ENCODE measurements at places on chromosomes 12 and 14.

DNA sequence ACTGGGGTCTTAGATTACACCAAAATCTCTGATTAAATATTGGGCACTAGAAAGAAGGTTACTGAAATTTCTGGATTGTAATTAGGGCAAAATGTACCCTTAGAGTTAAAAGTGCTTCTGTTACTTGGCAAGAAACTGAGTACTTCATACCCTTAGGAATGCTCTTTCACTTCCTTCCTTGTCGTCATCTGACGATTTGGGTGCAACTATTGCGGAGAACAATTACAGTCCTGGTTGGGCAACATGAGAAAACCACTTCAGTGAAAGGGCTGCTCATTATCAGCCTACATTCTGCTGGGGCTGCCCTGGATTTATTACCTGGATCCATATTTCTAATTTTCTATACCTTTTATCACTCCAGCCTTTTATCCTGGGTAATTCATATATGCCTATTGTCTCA lies 348.5 kb upstream of the MDGA2 start:
- no peak for DNase-seq

- DNase-seq: no peak
Observed at GRCh38 chr14:32542507-32542906, 213.4 kb downstream of the AKAP6 start.

GRCh38 chr12:120944645-120945217 lies 33.6 kb upstream of the HNF1A start:
- peak; percentile 29 for DNase-seq

DNA sequence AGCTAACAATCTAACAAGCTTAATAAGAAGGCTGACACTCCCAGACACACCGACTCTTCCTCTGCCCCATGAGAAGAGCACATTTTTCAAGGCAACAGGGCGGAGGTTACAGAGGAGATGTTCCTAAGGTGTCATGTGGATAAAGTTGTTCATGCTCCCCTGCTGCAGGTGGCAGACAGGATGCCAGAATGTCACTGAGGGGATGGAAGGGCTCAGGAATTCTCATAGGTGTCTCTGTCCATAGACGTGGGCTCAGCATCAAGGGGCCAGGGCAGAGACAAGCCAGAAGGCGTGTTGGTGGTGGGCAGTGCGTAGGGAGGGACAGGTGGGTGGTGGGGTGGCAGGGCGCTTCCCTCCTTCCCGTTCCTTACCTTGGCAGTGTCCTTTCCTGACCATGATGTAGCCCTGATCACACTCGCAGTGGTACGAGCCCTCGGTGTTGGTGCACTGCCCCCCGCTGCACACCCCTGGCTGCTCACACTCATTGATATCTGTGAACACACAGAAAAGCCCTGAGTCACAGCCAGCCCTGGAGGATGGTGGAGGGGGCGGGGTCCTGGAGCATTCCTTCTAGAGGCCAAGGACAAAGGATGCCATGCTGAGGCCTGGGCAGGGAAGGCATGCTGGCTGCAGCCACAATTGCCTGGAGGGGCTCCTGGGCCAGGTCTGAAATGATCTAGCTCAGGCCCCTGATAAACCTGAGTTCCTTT lies 23.0 kb downstream of the ISCA2 start:
- DNase-seq: no peak

GRCh38 chr12:44526655-44527182 lies 349.4 kb downstream of the NELL2 start:
- DNase-seq: no peak

- DNase-seq: no peak
Observed at GRCh38 chr14:95346820-95347219, 27.1 kb upstream of the CLMN start.

DNA sequence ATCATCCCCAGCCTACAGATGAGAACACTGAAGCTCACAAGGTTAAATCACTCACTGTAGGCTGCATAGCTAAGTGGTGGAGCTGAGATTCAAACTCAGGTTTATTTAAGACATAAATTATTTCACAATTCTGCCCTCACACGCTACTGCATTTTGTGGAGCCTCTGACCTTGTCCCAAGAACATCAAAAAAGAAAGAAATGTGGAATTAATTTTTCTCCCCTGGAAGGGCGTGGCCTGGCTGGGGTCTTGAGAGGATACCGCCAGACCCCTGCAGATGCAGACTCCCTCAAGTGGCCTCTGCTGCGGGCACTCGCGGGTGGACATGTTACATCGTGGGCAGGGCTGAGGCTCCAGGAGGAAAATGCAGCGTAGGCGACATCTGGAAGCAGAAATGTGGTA lies 40.6 kb downstream of the LTBP2 start:
- DNase-seq: no peak

DNA sequence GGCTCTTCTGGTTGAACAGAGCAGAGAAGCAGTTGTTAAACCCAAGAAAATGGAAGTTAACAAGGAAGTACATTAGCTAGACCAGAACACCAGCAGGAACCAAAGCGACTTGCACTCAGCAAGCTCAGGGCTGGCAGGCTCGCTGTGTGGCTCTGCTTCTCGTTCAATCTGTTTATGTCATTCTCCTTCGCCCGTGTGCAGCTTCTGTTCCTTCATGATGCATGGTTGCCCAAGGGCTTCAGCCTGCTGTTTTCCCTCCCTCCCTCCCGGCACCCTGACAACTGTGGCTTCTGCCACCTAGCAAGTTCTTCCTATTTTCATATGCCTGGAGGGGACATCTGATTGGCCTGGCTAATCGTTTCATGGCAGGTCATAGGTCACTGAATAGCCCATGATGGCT lies 25.3 kb downstream of the PIGH start:
- DNase-seq: no peak

DNA sequence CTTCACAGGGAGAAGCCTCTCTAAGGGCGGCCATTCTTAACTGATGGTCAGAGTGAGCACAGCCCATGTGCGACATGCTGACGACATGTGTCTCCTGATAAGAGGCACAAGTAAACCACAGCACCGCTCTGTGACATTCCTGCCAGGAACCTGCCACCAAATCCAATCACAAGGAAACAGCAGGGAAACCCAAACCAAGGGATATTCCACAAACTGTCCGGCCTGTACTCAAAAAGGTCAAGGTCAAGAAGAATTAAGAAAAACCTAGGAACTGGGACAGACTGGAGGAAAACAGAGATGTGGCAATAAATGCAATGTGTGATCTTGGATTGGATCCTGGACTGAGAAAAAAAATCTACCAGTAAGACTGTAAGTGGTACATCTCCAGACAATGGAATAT lies 91.9 kb downstream of the SYNE3 start:
- no peak for DNase-seq

GRCh38 chr12:34105392-34105933 lies 83.2 kb downstream of the ALG10 start:
- no peak for DNase-seq

DNA sequence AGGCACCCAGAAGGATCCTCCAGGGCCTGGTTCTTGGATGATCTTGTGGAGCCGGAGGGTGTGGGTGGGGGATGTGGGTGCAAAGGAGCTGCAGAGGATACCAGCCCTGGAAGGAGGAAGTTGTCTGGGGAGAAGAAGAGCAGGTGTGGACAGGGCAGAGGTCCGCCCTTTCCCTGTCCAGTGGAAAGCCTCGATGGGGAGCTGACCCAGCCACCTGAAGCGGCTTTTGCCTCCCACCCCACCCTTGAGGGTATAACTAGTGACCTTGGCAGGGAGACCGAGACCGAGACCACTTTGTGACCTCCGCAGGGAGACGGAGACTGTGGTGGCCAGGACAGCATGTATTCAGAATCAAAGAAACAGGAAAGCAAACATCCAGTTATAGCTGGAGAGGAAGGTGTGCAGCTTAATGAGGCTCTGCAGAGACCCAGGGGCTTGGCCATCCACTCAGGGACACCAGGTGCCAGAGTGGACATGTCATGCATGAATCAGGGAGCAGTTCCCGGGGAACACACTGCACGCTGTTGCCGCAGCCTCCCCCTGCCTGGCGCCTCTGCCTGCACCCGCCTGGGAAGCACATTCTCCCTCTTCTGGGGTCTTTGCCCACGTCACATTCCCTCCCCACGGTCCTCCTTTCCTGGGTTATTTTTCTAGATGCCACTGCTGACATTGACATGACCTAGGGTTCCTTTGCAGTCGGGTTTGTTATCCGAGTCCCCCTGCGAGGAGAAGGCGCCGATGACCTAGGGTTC lies 87.7 kb downstream of the ADGRD1 start:
- DNase-seq: no peak

GRCh38 chr14:61416591-61416990 lies 95.2 kb downstream of the PRKCH start:
- no peak for DNase-seq

DNA sequence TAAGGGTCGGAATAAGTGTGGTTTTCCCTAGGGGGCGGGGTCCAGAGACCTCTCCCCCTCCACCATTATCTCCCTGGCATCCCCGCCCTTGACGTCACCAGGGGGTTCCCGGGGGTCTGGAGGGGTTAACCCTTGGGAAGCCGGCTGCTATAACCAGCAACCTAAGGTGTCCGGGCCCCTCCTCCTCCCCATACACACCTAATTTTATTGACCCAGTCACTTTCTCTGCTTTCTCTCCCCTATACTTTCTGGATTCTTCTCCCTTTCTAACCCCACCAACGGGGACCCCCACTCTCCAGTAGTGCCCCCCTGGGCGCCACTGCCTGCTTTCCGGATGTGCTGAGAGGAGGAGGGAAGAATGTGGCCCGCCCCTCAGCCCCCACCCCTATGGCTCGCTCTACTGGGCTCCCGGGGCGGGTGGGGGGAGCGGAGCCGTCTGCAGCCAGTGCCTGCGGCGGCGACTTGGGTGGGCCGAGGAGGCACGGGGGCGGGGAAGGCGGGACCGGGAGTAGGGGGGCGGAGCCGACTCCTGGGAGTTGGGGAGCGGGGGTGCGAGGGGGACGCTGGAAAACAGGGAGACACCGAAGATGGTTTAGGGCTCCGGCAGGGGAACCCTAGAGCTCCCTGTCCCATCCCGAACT lies 1.8 kb downstream of the GLI1 start:
- DNase-seq: peak; percentile 33

DNA sequence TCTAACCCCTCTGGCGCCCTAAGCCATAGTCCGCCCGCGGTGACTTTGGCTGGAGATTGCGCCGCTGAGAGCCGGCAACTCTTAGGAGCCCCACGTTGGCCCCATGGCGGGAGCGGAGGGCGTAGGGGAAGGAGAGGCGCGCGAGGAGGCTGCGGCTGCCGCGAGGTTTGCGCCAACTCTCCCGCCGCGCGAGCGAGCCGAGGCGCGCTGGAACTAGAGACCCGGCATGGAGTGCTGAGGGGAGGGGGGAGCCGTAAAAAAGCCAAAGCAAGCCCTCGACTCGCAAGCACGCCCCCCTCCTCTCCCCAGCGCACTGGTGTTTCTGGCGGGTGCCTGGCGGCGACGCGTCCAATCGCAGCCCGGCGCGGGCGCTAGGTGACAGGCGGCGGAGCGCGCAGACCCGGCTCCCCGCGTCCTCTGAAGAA lies at the start of gene SYT10:
Gene SYT10 (minus strand): TSS at position 233 of the 425 bp plus-strand sequence. CDS start 297 bp downstream, outside the sequence.
- DNase-seq: peak; percentile 49

DNA sequence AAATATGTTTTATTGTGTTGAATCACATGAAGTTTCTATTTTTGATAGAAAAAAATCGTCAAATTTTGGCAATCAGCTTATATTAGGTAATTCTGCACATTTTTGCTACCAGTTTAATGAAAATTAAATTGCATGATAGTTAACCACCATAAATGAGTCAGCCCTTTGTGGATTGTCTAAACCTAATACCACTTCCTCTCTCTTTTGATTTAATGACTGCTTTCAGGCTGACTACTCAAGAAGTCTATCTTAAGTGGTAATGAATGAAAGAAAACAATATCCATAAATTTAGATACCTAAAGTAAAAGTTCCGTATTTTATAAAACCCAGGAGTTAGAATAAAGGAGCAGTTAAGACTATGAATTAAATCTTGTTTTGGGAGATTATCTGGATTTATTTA lies 450.5 kb downstream of the TMEM117 start:
- DNase-seq: no peak

DNA sequence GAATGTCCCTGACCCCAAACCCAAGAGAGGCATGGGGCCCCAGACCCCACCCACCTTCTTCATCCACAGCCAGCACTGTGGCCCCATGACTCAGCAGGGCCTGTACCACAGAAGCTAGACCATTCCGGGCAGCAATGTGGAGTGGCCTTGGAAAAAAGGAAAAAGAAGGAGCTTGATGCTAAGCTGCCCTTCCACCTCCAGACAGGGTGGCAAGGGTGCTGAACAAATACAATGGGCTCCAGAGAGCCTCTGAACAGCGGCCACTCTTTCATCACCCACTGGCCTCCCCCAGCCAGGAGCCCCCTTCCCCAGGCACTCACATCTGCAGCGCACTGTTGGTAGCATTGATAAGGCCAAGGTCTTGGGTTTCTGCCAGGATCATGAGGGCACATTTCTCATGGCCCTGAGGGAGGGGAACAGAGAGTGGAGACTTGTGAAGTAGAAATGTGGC lies 13.9 kb downstream of the SLC39A5 start:
- DNase-seq: no peak

DNA sequence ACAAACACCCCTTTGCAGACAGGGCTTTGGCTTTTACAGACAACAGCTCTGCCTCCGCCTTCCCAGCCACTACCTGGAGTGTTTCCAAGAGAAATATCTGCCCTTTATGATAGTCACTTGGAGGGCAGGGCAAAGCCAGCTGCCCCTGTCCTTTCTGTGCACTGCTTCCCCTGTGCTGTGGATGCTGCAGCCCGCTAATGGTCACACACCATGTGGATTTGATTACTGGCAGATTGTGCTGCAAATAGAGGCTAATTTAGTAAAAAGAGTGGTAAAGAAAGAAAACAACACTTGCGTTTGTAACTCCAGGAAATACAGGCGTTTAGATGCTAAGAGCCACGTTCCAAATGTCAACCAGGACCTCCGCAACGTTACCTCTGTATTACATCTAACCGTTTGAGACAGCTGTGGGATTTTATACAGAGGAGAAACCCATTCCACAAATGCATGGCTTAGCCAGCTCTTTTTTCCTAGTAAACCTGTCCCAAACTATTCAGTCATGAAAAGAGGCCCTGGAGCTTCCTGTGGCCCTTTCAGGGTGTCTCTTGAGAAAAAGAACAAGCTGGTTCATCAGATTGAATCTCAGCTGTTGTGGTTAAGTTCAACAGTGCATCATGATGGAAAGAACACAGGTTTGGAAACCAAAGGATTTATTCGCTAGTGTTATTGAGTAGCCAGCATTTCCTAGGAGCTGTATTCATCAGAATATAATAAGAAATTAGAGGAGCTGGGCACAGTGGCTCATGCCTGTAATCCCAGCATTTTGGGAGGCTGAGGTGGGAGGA lies 30.1 kb upstream of the PWP1 start:
- DNase-seq: no peak

DNA sequence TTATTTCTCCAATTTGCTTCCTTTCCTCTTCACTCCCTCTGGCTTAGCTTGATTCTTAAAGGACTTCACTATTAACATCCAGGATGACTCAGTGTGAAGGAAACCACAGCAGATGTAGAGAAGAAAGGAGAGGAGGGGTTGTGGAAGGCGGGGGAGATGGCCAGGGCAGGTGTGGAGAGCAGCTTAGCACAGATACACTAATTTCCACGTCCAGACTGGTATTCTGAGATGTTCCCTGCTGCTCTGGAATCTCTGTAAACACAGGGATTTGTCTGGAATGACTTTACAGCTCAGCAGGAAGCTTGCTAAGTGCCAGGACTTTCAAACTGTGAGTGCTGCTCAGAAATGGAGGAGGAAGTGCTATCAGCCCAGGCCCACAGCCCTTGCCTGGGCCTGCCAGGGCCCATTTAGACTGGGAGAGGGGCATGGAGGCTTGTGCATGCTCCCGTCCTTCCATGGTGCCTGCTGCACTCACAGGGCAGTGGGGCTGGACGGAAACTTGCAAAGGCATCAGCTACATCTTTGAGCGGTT lies 202.5 kb upstream of the DDHD1 start:
- no peak for DNase-seq

Measured in NCI-H2171 treated with DMSO at 0.1 percent for 48 hours (cell line).